ENCODE measurements at places on chromosomes 11 and 22. TPM values are rescaled to one million over a fixed set of nuclear protein-coding genes. Genes with fewer than 3 reads are reported as not detected.

GAB2 gene
- total RNA-seq = 13.7 TPM

GRCh38 chr22:31872209-31872608 is 72.1 kb upstream of the YWHAH start:
- DNase-seq = no peak

DNA sequence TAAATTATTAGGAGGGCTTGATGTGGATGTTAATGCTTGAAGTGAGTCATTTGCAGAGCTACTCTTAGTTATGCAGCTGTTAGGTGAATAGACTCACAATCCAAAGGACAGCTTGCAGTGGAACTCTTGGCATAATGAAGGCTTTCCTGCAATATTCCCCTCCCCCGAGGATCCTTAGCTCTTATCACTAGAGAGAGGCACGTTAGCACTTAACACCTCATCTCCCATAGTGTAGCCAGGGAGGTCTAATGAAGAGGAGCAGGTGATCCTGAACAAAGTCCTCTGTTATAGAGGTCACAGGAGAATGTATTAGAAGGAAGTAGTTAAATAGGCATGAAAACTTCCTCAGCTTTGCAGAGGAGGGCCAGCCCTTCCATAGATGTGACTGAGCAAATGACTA is 919.2 kb upstream of the FAT3 start:
- no peak for DNase-seq

ZFPL1 gene
- 42.5 TPM for total RNA-seq

OSBP gene
- total RNA-seq = 35.5 TPM

GRCh38 chr11:15117751-15118150 is 3.0 kb downstream of the INSC start:
- no peak for DNase-seq

DNA sequence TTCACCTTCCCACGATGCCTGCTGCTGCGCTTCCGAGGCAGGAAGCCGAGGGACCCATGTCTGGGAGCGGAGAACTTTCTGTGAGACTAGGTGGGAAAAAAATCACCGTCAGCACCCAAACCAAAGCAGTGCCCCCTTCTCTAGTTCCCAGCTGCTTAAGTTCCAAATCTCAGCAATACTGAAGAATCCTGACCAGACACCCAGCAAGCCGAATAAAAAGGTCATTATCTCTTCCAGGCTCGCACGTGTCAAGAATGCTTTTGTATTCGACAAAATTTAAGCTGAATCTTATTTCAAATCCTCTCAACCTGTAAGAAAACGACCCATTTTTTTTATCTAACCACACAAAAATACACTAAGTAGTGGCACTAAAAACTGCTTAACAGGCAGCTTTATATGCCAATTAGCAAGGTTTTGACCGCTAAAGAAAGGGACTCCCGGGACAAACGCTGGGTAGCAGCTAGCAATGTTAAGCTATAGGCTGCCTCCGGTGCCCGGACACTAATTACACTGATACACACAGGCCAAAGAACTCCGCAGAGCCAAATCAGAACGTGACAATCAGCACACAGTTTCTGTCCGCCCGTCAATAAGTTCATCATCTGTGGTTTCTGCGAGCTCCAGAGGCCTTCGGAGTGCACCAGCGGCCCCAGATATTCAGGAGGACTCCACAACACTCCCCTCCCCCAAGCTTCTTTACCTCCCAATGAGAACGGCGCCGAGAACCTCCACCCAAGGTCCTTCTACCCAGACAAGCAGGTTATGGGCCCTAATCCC is 728 bp downstream of the RPL3 start:
- no peak for DNase-seq

KDM4E gene
- not detected for total RNA-seq

GRCh38 chr22:17281026-17281425 is 61.8 kb upstream of the ADA2 start:
- DNase-seq = no peak

CNGA4 gene
- not detected for total RNA-seq

- peak; percentile 83 for DNase-seq
Measured at GRCh38 chr11:121889931-121890330, 226.1 kb downstream of the BLID start.

GRCh38 chr11:35730254-35730653 is 67.7 kb downstream of the TRIM44 start:
- DNase-seq = no peak

DNA sequence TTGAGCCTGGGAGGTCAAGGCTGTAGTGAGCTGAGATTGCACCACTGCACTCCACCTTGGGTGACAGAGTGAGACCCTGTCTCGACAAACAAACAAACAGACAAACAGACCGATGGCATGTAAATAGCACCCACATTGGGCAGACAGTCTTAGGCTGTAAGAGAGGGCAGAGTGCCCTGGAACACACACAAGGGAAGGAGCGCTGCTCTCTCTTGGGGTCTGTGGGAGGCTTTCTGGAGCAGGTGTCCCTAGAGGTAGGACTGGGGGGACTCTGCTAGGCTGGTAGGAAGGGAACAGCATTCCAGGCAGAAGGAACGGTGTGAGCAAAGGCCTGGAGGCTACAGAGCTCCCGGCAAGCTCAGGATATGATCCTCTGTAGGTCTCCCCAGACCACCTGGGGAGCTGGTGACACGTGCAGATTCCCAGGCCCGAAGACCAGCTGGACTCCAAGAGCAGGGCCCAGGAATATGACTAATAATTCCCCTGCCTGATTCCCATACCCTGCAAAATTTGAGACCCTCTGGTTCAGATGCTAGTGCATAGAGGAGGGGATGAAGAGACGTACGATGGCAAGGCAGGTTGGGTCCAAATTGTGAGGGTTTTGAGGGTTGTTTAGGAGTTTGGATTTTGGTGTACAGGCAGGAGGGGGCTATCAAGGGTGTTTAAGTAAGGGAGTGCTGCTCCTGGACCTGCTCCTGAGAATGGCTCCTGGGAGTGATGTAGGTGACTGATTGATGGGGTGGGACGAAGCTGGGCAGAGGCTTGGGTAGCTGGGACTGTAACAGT is 11.6 kb downstream of the SMIM38 start:
- DNase-seq = no peak

BTG4 gene
- total RNA-seq = not detected

DNA sequence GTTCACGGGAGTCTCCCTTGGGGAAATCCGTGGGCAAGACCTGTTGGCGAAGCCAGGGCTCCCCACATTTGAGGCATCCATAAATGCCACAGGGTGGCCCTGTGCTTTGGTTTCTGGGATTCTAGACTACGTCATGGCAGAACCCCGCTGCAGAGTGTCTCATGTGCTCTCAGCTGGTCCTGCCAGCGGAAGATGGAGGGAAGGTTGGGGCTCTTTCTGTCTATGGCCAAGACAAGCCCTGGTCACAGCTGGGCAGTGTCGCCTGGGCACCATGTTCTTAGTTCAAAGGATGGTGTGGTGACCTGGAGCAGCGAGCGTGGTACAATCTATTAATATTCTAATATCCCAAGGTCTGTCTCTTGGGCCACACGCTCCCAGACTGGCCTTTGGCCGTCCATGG is 511.7 kb downstream of the TBC1D22A start:
- no peak for DNase-seq

DNA sequence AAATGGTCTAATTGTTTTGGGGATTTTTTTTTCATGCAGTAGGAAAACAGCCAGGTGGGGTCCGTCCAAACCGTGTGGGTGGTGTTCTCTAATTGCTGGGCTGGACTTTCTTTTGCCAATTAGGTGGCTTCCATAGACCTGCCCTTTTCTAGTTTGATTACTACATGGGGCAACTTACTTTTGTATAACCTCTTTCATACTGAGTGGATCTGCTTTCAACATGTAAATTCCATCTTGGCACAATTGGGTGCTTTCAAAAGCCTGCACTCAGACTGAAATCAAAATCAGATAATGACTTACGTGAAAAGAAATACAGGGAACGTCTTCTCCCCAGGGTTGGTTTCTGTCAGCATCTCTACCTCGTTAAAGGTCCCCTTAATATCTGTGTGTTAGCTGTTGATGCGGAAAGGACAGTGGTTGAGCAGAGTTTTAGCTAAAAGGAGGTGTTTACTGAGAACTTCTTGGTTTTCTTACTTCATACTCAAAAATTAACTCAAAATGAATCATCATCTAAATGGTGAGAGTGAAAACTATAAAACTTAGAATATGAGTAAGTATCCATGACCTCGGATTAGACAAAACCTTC is 72.1 kb downstream of the BARX2 start:
- DNase-seq = no peak

GRCh38 chr11:26860895-26861294 is 133.0 kb upstream of the FIBIN start:
- no peak for DNase-seq

SLC22A12 gene
- not detected for total RNA-seq

- no peak for DNase-seq
Measured at GRCh38 chr22:31119026-31119717, 3.6 kb upstream of the INPP5J start.

DNA sequence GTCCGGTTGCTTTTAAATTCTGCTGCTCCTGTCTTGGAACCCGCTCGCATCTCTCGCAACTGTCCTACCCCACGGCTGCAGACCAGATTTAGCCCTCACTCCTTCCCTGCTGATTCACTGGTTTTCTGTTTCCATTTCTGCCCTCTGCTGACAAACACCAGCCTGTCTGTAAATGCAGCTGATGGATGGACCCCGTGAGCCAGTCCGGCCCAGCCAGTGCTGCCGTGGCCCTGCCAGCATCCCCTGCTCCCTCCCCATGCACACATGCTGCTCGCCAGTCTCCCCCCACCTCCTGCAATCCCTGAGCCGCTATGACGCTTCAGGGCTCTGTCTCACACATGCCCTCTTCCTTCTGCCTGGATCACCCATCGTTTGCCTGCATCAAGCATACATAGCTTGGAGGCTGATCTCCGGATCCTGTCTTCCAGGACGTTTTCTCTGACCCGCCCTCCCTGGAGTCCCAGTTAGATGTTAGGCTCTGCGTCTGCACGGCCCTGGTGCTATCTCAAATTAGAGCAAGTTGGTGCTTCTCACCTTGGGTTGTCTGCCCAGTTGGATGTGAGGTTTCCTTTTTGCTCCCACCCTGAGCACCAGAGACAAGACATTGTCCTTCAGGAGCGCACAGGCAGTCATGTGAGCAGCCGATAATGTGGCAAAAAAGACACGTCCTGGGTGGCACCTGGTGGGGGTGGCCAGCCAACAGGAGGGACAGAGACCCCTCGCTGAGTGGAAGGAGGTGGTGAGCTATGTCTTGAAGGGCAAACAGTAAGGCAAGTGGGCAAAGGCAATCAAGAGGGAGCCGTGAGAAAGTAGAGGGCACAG is 4.3 kb upstream of the ACR start:
- peak; percentile 31 for DNase-seq

DNA sequence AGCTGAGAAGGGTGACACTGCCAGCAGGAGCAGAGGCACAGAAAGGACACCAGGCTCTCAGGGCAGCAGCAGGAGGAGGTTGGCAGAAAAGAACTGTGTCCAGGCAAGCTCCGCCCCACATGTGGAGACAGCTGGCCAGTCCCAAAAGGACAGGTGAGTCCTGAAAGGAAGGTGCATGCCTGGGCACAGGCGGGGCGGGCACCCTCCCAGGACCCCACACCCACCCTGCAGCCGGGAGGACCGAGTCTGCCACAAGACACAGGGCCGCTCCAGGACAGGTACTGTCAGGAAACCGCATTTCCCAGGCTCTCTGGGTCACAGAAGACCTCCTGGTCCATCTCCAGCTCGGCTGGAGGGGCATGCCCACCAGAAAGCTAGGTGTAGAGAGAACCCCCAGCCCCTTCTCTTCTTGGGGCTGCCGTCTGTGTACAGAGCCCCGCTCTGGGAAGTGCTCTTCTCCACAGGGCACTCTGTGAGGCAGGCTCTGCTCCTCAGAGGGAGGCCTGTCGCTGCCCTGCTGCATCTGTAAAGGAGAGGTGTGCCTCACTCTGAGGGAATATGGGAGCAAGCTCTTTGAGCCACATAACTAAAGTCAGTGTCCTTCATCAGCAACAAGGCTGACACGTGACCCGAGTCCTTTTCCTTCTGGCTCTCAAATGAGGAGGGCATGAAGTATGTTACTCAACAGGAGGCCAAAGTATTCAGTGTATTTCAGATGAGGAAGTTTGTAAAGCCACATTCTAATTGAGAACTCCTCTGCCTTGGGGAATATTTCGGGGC is 50.5 kb downstream of the CLTCL1 start:
- no peak for DNase-seq

RAG2 gene
- total RNA-seq = not detected

GRCh38 chr11:9076661-9077060 is 14.7 kb downstream of the SCUBE2 start:
- DNase-seq = no peak

- no peak for DNase-seq
Measured at GRCh38 chr11:43919852-43920597, 22.4 kb upstream of the C11orf96 start.

All from fibroblast of the aortic adventitia (primary cell).